Foreskin fibroblast (primary cell): ENCODE measurements at places on chromosomes 2 and 18.
A peak's percentile ranks its signal among the peaks of the same experiment; 100 is the strongest.

DNA sequence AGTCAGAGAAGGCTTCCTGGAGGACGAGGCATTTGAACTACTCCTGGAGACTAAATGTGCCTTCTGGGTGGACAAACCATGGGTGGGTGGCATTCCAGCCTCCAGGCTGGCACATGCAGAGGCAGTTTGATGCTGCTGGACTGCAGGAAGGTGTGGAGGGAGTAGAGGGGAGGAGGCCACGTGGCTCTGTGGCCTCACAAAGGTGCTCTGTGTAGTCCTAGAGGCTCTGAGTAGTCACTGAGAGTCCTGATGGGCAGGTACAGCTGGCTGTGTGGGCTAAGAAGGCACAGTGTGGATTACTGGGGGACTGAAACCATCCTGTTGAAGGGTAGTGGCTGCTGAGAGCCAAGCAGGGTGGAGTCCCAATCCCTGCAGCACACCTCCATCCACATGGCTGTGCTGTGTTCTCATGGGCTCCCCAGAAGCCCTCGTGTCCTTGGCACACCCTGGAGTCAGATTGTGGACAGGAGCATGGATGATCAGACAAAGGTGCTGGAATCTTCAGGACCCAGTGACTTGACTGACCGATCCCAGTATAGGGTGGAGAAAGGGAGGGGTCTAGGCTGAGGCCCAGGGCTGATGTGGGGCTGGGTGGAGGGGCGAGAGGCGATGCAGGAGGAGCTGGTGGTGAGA is 87.4 kb upstream of the HS6ST1 start:
- no peak for DNase-seq

- DNase-seq, result no peak
Observed at GRCh38 chr2:98134172-98135005, 47.4 kb downstream of the VWA3B start.

- peak; percentile 90 for DNase-seq
Observed at GRCh38 chr2:235135990-235136561, 184.3 kb downstream of the SH3BP4 start.

- DNase-seq, result no peak
Observed at GRCh38 chr2:78982638-78983330, 42.7 kb upstream of the REG3G start.

DNA sequence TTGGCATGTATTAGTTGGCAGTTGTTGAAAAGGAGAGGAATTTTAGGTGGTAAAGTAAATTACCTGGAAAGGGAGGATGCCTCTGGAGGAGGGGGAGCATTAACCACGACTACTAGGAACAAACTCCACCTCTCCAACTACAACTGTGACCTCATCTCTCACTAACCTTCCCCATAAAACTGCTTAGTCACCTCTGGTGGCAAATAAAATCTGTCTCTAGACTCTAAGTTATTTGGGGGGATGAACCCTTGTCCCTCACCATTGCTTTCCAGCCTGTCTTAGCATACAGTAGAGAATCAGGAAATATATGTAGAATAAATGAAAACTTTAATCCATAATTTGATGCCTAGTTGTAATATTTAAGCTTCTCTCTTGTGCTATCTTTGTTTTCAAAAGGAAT is 27.6 kb upstream of the MYO1B start:
- peak; percentile 56 for DNase-seq

GRCh38 chr2:217713395-217714286 is 289.2 kb downstream of the TNS1 start:
- DNase-seq, result peak; percentile 85

GRCh38 chr2:102737431-102737830 is 24.4 kb upstream of the TMEM182 start:
- no peak for DNase-seq

DNA sequence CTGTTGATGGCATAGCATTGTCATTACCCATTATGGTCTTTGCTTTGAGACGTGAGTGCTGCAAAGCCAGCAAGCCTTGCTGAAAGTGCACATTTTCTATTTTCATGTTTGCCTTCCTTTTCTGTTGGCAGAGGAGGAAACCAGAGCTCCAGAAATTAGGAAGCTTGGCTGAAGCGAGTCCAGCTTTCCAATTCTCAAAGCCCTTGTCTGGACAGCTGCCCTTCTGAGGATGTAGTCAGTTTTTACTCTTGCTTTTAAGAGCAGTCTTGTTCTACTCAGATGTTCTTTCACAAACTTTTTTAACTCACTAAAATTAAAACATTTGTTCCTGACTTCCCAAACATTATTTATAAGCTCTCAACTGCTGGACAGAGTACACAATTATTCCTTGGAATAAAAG is 93.8 kb downstream of the ICOS start:
- no peak for DNase-seq

DNA sequence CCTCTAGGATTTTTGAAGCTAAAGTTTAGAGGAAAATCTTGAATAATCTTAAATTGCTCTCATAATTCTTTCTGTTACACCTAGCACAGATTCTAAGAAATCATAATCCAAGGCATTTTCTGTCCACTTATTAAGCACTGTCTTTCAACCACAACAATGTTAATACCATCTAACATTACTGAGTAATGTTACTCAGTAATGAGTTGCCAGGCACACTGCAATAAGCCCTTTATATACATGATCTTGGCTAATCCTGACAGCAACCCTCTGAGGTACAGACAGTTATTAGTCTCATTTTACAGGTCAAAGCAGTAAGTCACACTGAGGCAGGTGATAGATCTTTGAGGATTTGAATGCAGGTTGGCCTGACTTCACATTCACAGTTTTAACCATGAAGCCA is 291.9 kb downstream of the ALK start:
- peak; percentile 14 for DNase-seq

DNA sequence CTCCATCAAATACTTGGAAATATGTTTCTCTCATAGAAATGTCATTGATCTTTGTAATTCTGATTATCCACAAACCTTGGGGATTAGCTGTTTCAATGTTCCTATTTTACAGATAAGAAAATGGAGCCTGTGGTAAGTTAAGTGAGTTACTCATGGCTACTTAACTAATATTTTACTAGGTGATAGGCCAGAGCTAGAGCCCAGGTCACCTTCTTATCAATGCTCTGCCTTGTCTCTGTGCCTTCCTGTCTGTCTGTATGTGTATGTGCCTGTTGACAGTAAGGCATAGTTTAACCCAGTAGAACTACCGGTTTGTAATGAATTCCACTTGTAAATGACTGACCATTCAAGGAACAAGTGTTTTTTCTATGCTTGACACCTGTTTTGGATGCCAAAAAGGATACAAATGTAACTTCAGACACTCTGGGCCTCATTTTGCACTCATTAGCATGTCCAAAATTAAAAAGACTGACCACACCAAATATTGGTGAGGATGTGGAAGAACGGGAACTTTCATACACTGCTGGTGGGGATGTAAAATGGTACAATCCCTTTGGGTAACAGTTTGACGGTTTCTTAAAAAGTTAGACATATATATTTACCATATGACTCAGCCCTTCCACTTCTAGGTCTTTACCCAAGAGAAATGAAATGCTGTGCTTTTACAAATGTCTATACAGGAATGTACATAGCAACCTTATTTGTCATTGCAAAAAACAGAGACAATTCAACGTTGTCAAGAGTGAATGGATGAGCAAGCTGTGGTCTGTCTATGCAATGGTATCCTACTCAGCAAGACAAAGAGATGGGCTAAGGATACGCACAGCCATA is 19.6 kb upstream of the IL1A start:
- peak; percentile 41 for DNase-seq

GRCh38 chr2:10771786-10772185 is 40.8 kb downstream of the PDIA6 start:
- DNase-seq, result no peak

- peak; percentile 62 for DNase-seq
Observed at GRCh38 chr2:55048508-55049042, 1.7 kb downstream of the RTN4 start.

DNA sequence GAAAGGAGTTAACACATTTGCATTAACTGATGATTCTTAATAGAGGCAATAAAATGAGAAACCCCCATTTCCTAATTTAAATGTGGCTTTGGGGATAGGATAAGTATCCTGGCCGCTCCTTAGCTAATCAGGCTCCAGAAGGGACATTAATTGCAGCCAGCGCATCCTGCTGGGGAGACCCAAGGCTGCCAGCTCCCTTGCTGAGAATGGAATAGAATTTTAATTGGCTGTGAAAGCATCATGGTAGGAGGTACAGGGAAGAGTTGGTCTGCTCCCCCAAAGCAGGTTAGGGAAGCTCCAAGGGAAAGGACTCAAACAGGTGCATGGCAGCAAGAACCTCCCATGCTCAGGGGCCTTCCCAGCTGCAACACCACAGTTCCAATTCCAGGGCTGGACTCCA is 71.4 kb downstream of the MARCHF4 start:
- DNase-seq, result no peak

- DNase-seq, result no peak
Observed at GRCh38 chr2:96913398-96914202, 43.7 kb upstream of the SEMA4C start.

DNA sequence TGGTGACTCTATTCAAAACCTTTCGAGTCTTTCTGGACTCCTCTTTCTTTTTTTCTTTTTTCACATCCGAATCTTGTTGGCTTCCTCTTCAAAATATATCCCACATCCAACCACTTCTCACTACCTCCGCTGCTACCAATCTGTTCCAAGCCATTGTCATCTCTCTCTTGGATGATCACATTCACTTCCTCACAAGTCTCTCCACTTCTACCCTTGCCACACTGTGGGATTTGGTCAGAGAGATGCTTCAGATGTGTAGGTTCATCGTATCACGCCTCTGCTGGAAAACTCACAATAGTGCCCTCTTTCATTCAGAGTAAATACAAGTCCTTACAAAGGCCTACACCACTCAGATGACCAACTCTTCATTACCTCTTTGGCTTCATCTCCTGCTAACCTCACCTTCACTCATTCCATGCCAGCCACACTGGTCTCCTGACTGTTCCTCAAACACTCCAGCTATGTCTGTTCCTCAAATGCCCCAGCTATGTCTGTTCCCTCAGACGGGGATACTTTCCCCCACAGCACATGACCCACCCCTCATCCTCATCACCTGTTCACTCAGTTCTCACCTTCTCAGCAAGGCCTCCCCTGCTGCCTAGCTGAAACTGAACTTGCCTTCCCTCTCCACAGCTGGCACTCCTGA is 67.2 kb upstream of the PELI1 start:
- DNase-seq, result no peak

GRCh38 chr2:202115479-202115971 is 42.5 kb downstream of the KIAA2012 start:
- DNase-seq, result peak; percentile 71

DNA sequence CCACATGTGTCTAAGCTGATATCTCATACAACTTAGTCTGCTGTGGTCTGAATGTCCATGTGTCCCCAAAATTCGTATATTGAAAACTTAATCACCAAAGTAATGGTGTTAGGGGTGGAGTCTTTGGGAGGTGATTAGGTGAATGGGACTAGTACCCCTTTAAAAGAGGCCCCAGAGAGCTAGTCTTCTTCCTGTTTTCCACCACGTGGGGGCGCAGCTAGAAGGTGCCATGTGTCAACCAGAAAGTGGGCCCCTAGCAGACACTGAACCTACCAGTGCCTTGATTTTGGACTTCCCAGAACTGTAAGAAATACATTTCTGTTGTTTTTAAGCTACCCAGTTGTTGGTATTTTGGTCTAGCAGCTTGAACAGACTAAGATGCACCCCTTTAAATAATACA is 86.6 kb downstream of the ASB1 start:
- peak; percentile 54 for DNase-seq

DNA sequence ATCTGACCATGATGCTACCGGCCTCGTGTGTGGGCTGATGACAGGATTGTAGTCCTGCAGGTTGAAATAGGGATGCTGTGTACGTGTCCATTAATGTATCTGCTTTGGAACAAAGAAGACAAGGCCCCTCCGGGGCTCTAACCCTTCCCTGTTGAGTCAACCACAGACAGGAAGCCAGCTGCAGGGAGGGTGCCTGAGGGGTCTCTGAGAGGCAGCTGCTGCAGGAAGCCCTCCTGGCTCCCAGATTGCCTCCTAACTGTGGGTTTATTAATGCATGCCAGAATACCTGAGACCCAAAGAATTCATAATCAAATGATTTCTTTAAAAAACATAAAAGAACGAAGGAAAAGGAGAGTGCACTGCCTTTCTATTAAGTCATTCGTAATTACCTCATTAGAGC is 140.4 kb downstream of the CELF4 start:
- DNase-seq, result no peak

DNA sequence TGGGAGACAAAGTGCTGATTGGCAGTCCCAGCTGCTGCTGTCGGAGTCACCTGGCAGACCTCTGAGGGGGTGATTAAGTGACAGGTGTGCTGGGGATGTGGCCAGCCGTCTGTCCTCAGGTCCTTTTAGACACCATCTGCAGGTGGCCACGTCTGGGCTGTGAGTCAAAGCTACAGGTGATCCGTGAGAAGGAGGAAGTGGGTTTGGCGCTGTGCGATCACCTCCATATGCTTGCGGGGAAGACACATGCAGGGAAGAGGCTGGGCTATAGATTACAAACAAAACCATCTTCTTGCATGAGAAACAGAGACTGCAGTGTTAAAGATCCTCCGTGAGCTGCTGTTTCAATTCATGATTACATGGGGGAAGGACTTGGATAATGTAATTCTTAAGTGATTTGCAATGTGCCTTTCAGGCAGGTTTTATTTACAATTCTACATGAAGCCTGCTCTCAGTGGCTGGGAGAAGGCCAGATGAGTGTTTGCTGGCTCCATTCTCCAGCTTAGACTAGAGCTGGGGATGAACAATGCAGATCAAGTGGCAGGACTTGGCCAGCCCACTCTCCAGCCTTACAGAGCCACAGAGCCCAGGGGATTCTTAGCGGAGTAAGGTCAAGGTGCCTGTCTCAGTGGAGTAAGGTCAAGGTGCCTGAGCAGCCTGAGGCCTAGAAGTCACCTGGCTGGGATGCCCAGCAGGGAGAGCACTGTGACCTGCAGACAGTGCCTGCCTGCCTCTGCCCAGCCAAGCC is 87.8 kb downstream of the LYPD1 start:
- no peak for DNase-seq

DNA sequence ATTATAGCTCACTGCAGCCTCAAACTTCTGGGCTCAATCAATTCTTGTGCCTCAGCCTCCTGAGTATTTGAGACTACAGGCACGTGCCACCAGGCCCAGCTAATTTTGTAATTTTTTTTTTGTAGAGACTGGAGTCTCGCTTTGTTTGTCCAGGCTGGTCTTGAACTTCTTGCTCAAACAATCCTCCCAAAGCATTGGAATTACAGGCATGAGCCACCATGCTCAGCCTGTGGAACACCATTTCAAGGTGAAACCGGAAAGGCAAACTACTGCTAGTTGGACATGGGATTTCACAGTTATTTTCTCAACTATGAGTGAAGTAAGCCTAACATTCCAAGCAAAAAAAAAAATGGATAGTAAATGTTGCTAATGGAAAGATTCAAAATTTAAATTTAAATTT is 20.9 kb upstream of the TGIF1 start:
- no peak for DNase-seq

GRCh38 chr2:139813340-139813739 is 1033.2 kb upstream of the NXPH2 start:
- no peak for DNase-seq

DNA sequence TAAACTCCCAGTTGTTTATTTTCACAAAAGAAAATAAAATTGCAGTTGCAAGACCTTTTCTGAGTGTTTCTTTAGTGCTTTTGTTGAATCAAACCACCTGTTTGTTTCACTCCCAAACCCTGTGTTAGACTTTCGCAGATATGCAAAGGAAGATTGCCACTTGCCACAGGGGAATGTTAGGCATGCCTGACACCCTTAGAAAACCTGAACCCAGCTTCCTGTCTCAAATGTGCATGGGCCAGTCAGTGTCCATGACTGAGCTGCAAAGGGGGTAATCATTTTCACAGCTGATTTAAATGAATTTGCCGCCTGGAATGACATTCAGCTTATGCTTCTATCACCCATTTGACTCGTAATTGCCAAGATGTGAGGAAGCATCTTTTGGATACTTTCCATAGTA is 17.5 kb downstream of the TGOLN2 start:
- no peak for DNase-seq

GRCh38 chr2:113218283-113219091 is 44.7 kb downstream of the PSD4 start:
- peak; percentile 49 for DNase-seq
